ENCODE measurements at places on chromosomes 11 and 22. TPM values are rescaled to one million over a fixed set of nuclear protein-coding genes. Genes with fewer than 3 reads are reported as not detected.

HEPN1 gene
- polyA plus RNA-seq, result not detected

TMEM41B gene
- polyA plus RNA-seq, result 9.1 TPM

PRDM11 gene
- polyA plus RNA-seq, result 17.2 TPM

OR51B2 gene
- not detected for polyA plus RNA-seq

PRR33 gene
- polyA plus RNA-seq, result 0.28 TPM

FAM227A gene
- polyA plus RNA-seq, result 0.48 TPM

IFTAP gene
- polyA plus RNA-seq, result 32.0 TPM

RAG1 gene
- polyA plus RNA-seq, result 0.30 TPM

JHY gene
- polyA plus RNA-seq, result 2.3 TPM

TTC9C gene
- 27.3 TPM for polyA plus RNA-seq

VPREB1 gene
- polyA plus RNA-seq, result not detected

LRRC74B gene
- polyA plus RNA-seq, result not detected

SOX10 gene
- 10.7 TPM for polyA plus RNA-seq

DCDC1 gene
- polyA plus RNA-seq, result 0.09 TPM

ELMOD1 gene
- polyA plus RNA-seq, result 0.14 TPM

PLEKHB1 gene
- 3.8 TPM for polyA plus RNA-seq

XKR3 gene
- not detected for polyA plus RNA-seq

MS4A3 gene
- 0.08 TPM for polyA plus RNA-seq

APOL4 gene
- polyA plus RNA-seq, result 12.4 TPM

MRGPRX3 gene
- not detected for polyA plus RNA-seq

MS4A6A gene
- polyA plus RNA-seq, result 87.3 TPM

FKBP2 gene
- polyA plus RNA-seq, result 167 TPM

DDI1 gene
- not detected for polyA plus RNA-seq

SLC29A2 gene
- polyA plus RNA-seq, result 2.1 TPM

BRSK2 gene
- 2.6 TPM for polyA plus RNA-seq

FGF4 gene
- polyA plus RNA-seq, result not detected

ANKK1 gene
- 0.32 TPM for polyA plus RNA-seq

INS gene
- polyA plus RNA-seq, result 0.30 TPM

CTSF gene
- polyA plus RNA-seq, result 92.1 TPM
